ENCODE measurements at places on chromosomes 13 and 19.

GRCh38 chr13:51689663-51689996 is 105.4 kb downstream of the WDFY2 start:
- DNase-seq: no peak

DNA sequence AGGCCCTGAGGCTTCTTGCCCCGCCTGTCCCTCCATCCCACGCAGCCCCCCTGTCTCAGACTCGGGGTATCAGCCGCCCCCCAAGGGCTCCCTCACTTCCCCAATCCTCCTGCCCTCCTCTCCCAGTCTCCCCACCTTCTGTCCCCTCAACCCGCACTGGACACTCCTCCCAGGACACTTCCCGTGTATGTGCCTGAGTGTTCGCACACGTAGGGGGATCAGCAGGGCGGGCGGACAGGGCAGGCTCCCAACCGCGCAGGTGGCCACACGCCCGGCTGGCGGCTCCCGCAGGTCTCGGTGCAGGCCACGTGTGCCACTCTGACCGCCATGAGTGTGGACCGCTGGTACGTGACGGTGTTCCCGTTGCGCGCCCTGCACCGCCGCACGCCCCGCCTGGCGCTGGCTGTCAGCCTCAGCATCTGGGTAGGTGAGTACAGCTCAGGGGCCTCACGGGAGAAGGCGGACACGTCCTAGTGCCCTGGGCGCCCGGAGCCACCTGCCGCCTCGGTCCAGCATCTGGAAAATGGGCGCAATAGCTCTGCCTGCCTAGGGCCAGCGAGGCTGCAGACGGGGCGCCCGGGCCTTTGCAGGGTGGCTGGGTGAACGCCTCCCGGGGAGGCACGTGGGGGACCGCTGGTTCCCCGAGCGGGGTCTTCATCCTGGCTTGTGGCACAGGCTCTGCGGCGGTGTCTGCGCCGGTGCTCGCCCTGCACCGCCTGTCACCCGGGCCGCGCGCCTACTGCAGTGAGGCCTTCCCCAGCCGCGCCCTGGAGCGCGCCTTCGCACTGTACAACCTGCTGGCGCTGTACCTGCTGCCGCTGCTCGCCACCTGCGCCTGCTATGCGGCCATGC is 2.3 kb downstream of the KISS1R start:
- DNase-seq: peak; percentile 45

GRCh38 chr19:40279120-40279551 is 6.0 kb downstream of the AKT2 start:
- no peak for DNase-seq

DNA sequence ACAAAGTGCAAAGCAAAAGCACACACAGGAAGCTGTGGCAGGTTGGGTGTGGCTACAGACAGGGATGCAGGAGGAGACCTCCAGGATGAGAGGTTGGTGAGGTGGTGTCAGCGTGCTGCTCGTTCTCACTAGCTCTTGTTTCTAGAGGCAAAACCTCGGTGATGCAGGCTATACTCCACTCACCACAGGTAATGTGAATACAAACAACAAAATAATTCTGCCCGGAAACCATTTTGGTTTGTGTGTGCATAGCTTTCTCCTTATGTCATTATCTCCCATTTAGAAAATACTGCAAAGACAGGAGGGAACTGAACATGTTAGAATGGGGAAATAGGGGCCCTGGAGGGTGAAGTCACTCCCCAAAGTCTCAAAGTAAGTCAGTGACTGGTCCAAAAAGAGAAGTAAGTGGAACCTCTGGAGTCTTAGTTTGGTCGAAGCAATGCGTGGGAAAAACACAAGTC is 9.4 kb downstream of the LCP1 start:
- peak; percentile 64 for DNase-seq

- DNase-seq: no peak
Observed at GRCh38 chr13:90896002-90896401, 451.5 kb upstream of the MIR17HG start.

GRCh38 chr13:48962281-48962680 is 13.4 kb upstream of the FNDC3A start:
- no peak for DNase-seq

DNA sequence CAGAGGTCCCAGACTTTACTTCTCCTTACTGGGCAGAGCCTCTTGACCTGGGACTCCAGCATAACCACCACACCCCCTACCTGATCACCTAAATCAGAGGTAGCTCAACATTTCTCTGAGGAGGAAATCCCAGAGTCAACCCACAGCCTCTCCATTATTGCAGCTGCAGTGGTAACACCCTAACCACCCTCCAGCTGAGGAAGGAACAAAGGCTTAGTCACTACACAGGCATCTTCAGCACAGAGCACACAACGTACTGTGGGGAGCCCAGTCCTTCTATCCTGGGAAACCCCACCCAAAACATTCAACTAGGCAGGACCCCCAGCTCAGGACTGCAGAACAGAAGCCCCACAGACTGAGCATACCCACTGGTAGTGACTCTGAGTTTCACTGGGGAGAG is 824.7 kb upstream of the SLITRK5 start:
- no peak for DNase-seq

GRCh38 chr13:48582084-48582483 is 49.2 kb upstream of the RCBTB2 start:
- no peak for DNase-seq

DNA sequence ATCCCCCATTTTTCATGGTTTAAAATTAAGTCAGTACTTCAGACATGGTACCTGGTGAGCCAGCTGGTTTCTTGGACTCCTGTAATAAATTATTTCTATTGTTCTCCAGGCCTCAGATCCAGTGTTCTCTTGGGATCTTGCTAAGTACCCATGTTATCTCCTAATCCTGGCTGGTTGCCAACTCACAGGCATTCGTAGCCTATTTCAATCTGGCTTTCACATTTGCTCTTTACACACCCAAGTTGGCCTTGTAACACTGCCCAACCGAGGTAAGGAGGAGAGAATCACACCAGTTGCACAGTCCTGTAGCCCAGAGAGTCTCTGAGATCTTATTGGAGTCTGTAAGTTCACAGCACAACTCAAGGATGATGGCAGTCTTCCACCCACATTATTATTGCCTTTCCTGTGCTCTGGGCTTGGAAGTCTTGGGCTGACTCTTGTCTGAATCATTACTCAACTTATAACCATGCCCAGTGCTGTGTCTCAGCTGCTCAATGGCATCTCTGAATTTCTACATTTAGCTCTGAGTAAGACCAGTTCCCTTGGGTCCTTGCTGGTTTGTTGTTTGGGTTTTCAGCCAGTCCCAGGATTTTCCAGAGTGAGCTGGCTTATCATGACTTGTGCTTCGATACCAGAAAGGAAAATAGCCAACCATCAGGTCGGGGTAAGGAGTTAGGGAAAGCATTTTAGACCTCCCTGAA is 76.6 kb upstream of the KLF12 start:
- no peak for DNase-seq

DNA sequence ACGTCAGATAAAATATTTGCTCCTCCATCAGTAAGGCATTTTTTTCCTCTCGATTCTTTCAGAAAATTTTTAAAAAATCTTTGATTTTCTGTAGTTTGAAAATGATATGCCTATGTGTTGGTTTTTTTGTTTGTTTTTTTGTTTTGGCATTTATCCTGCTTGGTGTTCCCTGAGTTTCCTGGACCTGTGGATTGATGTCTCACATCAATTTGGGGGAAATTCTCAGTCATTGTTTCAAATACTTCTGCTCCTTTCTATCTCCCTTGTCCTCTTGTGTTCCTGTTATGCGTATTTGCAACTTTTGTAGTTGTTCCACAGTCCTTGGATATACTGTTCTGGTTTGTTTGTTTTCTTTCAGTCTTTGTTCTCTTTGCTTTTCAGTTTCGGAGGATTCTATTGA is 18.8 kb upstream of the FLT1 start:
- no peak for DNase-seq

GRCh38 chr13:95226050-95226449 is 75.2 kb downstream of the ABCC4 start:
- no peak for DNase-seq

DNA sequence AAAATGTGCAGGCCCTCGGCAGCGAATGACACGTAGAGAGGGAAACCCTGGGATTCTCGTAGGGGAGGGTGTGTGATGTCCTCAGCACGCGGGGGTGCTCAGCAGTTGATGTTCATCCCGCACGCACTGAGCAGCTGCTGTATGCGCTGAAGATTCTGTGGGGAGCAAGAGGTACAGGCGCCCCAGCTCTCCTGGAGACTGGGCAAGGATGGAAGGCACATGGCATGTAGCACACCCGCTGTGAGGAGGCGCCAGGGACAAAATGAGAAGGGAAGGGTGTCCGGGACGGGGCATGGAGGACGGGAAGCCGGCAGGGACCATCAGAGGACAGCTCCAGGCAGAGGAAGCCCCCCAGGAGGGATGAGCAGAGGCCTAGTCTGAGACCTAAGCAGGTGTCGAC is 15.4 kb downstream of the ATP11A start:
- no peak for DNase-seq

- DNase-seq: no peak
Observed at GRCh38 chr13:64934569-64935362, 2295.4 kb downstream of the PCDH9 start.

DNA sequence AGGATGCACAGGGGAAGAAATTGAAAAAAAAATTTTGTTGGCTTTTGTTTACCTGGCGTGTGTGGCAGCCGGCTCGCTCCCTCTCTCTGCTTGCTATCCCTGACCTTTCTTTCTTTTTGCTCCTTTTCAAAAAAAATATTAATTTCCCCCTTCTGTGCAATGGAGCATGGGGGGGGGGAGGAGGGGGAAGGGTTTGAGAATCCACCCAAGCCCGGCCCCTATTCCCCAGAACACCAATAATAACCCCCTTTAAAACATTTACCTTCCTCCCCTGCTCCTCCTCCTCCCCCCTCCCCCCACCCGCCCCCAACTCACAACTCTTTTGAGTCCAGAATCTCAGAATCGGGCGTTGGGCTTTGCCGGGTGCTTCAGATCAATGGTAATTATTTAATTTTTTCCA is 28.4 kb downstream of the NFIX start:
- DNase-seq: no peak

- no peak for DNase-seq
Observed at GRCh38 chr13:73142071-73142470, 83.3 kb downstream of the KLF5 start.

DNA sequence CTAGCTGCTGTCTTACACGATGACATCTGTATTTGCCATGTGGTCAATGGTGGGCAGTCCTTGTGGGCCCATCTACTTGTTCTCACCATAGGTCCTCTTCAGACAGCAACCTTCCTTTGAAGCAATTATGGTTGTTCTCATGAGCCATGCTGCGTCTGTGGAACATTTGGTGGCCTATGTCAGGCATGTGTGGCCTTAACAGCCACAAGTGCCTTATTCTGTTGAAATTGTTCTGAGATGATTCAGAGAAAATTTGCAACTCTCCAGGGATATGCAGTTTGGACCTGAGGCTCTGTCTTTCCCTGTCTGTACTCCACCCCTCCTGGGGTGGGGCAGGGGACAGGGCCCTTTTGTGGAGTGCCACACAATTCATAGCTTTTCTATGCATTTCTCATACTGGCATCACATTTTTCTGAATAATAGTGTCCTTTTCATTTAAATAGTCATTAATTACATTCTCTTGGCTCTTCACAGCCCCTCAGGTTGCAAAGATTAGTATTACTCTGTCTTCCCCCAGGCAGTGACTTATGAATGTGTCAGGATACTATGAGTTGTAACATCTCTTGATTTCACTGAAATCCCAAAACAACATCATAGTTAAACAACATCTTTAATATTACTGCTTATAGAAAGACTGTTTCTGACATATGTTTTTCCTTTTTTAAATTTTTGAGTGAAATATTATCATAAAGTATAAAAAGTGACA is 102.1 kb downstream of the ITGBL1 start:
- no peak for DNase-seq

- DNase-seq: no peak
Observed at GRCh38 chr13:102905905-102906771, 60.3 kb downstream of the ERCC5 start.

DNA sequence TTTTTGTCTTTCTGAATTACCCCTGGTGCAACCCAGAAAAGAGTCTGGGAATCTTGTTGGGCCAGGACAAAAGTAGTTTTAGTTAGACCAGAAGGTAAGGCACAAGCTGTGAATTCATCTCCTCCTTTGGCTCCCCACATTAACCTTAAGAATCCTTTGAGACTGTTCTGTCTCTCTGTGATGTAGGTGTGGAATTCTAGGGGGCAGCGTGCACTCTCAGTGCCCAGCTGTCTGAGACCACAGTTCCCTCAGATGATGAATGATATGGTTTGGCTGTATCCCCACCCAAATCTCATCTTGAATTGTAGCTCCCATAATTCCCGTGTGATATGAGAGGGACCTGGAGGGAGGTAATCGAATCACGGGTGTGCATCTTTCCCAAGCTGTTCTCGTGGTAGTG is 43.9 kb downstream of the ZNF506 start:
- no peak for DNase-seq

GRCh38 chr13:23578411-23579071 is 8.3 kb downstream of the TNFRSF19 start:
- peak; percentile 60 for DNase-seq

- peak; percentile 27 for DNase-seq
Observed at GRCh38 chr19:48424694-48425219, 21.0 kb upstream of the GRWD1 start.

GRCh38 chr13:107642831-107643230 is 572.5 kb downstream of the LIG4 start:
- no peak for DNase-seq

GRCh38 chr19:35253316-35254286 is 4.8 kb downstream of the LSR start:
- no peak for DNase-seq

- peak; percentile 85 for DNase-seq
Observed at GRCh38 chr19:17292301-17293074, 10.7 kb downstream of the ABHD8 start.

DNA sequence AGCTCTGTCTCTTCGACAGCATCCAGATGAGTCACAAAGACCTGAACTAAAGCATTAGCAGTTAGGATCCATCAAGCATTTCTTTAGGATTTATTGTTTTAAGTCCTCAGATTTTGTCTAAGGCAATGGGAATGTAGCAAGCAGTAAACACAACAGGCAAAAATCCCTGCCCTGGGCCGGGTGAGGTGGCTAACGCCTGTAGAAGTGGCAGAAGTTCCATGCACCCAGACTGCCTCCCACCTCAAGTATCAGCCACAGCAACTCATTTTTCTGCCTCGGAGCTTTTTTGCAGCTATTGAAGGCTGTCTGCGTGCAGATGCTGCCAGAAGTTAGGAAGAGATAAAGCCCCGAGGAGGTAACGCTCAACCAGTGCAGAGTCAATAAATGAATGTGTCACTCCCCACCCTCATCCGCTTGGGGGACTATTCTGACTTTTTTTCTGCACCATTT is 47.1 kb upstream of the MRI1 start:
- DNase-seq: no peak

- DNase-seq: no peak
Observed at GRCh38 chr13:39047560-39047959, 9.3 kb downstream of the NHLRC3 start.

- peak; percentile 78 for DNase-seq
Observed at GRCh38 chr19:39411081-39411831, 1.2 kb upstream of the PLEKHG2 start.

DNA sequence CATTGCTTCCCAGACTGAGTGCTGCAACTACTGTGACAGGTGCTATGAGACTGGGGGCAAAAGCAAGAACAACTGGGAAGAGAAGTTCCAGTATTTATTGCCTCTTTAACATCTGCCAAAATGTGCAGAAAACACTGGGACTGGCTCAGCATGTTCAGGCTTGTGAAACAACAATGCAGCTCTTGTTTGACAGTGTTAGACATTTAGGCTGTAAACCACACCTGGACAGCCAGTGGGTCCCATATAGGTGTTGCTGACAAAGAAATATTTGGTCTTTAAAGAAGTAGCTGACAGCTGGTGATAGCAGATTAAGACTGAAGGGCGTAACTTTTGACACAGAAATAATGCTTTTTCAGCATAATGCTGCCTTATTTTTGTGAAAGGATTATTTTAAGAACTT is 88.1 kb downstream of the STOML3 start:
- DNase-seq: no peak

GRCh38 chr19:6047256-6047655 is 63.0 kb downstream of the RFX2 start:
- DNase-seq: no peak

Measured in CD4-positive, alpha-beta T cell treated with Interleukin-1 beta for 1 hour (primary cell).